GM12892 (cell line): ENCODE measurements at places on chromosomes 3 and 15.
A peak's percentile ranks its signal among the peaks of the same experiment; 100 is the strongest.

DNA sequence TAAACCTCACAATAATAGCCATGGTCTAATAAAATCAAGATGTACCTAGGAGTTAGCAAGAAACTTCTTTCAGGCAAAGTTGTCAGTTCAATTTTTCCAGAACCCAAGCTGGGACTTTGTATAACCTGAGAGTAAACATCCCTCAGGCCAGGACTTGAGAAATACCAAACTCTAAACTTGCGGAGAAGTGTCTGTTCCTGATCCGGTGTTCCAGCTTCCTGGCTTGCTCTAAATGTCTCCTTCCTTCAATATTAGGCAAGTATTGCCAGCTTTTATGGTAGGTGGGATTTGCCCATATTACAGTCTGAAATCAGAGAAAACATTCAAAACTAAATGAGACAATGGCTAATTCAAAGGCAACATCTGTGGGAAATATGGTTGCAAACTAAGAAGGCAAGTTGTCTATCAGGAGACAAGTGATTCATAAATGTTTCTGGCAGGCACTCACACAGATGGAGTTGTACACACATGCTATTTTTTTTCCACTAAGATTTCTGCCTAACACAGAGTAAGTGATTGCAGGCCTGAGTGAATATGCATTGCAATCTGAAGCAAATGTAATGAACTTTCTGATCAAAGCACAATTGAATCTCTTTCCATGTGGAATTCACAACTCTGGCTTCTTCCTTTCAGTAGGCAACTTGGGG is 88.3 kb upstream of the COL8A1 start:
- no peak for DNase-seq

DNA sequence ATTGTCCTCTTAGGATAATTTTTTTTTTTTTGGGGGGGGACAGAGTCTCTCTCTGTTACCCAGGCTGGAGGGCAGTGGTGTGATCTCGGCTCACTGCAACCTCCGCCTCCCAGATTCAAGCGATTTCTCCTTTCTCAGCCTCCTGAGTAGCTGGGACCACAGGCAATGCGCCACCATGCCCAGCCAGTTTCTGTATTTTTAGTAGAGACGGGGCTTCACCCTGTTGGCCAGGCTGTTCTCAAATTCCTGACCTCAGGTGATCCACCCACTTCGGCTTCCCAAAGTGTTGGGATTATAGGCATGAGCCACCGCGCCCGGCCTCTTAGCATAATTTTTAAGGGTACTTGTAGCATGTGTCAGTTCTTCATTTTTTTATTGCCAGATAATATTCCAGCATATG is 122.6 kb downstream of the FNDC3B start:
- no peak for DNase-seq

DNA sequence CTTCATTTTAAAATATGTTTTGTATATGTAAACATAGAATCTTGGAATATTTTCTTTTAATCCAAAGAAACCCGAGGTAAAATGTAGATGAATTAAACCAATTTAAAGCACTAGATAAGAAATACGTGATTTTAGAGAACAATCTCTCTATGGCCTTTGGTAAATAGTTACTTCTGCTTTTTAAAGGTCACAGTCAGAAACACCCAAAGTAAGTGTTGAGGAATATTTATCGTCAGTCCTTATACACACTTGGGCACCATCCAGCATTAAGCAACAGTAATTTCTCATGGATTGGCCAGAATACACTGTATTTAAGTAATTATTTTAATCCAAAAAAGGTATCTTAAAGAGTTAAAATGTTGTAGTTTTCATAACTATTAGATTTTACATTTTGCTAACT is 713.2 kb downstream of the NLGN1 start:
- DNase-seq = no peak

GRCh38 chr15:75042730-75043508 is 19.5 kb downstream of the PPCDC start:
- peak; percentile 85 for DNase-seq

DNA sequence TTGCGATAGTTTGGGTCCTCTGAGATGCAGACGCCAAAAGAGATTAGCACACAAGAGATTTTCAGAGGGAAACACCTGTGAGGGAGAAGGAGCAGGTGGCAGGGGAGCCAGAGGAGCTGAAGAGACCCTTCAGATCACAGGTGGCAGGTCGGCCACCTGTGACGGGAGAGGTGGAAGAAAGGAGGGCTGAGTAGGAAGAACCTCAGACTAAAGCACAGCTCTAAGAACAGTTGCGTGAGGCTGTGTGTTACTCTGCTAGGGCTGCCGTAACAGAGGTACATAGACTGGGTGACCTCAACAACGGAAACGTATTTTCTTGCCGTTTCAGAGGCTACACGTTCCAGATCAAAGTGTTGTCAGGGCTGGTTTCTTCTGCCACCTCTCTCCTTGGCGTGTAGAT is 38.5 kb downstream of the C2CD4A start:
- DNase-seq = no peak

DNA sequence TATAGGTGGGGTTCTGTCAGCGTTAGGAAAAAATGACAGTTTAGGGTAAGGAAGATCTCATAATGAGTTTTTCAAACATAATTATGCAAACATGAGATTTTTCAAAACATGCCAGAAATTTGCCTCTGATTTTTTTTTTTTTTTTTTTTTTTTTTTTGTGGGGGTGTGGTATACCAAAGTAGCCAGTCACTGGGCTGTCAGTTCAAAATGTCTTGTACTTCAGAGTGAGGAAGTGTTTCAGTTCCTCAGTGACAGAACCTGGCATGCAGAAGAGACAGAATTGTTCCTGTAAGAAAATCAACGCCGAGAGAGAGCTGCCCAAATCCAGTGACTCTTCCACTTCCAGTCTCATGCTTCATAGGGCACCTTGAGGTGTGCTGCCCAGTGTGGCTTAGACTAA is 9.7 kb downstream of the NCBP2 start:
- DNase-seq = no peak
